ENCODE measurements at places on chromosomes 3 and 15.

GRCh38 chr3:116950301-116951055 is 240.9 kb downstream of the TUSC7 start:
- DNase-seq: no peak

GRCh38 chr3:48407542-48408099 is 22.3 kb downstream of the PLXNB1 start:
- DNase-seq: no peak

DNA sequence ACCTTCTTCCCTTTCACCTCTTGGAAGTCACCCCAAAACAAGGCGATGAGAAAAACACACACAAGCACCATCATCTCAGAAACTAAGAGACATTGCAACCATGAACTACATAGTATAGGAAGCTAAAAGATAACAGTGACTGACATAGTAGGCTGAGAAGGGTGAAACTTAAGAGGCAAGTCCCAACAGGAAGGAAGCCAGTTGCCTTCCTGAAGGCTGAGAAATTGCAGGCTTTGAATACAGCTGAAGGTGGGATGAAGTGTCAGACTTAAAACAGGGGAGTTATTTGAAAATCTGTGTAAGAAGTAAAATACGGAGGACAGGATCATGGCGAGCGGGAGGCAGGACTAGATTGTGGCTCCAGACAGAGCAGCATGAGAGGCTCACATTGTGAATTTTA is 27.8 kb downstream of the SLC27A2 start:
- no peak for DNase-seq

DNA sequence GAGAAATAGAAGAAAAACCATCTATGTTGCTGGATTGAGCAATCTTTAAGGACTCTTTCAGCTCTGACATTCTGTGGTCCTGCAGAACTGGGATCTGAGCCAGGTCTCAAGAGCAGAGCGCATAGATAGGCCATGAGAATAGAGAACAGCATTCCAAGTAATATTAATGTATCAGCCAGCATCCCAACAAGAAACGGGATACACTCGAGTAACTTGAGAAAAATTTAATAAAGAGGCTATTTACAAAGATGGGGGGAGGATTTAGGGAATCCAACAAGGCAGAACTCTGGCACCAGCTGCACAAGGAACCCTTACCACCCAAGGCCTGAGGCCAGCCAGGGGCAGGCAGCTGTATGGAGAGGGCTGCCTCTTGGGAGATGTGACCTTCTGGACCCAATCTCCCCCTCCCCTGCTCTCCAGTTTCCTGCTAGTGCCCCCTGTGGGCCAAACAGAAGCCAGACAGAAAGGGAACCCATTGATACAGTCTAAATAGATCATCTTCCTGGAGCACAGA is 8.2 kb downstream of the TMOD2 start:
- peak; percentile 98 for DNase-seq

GRCh38 chr3:148998715-148999423 is 7.5 kb downstream of the GYG1 start:
- no peak for DNase-seq

GRCh38 chr15:93803421-93804152 is 427.8 kb upstream of the MCTP2 start:
- no peak for DNase-seq

DNA sequence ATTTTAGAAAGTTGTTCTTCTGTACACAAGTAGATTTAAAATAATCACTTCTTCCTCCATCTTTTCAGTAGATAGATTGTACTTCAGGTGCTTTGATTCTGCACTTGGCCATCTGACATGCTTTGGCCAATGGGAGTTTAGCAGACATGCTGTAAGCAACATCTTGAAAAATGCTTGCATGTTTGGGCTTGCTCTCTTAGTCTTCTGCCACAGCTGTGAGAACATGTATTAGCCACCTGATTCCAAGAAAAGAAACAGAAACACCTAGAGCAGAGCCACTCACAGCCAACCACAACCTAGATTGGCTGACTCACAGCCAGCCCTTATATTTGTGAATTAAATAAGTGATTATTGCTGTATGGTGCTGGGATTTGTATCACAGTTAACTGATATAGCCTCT is 70.2 kb upstream of the GADL1 start:
- DNase-seq: no peak

- no peak for DNase-seq
Measured at GRCh38 chr3:153628591-153628990, 466.6 kb downstream of the RAP2B start.

DNA sequence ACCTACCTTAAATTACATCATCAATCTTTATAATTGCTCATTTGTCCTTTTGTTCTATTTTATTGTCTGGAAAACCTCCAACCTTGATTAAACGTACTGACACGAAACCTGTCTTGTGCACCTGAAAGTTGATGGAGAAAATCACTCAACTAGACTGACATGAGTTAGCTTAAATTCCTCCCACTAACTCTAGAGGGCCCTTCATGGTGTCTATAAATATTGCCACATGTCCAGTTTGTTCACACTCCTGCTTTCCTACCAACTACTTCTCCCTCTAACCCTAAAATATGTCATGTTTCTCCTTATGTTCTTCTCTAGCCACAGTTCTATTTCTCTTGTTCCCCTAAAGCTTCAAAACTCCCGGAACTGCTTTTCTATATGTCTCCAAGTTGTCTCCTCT is 59.8 kb upstream of the SGO1 start:
- no peak for DNase-seq

DNA sequence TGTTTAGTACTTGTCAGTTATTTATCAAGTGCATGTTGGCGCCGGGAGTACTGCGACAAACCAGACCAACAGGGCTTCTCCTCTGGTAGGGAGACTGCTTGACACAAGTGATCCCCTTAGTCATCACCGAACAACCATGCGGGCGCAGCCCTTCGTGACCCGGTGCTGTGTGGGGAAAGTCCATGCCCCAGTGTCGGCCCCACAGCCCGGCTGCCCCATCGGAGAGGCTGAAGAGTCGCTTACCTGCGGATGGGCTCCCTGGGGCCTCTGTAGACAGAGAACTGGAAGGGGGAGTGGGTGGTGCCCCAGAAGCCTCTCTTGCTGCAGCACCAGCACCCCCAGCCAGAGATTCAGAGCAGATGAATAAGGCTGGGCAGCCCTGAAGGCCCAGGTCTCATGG is 90.3 kb upstream of the PRR23E start:
- no peak for DNase-seq

DNA sequence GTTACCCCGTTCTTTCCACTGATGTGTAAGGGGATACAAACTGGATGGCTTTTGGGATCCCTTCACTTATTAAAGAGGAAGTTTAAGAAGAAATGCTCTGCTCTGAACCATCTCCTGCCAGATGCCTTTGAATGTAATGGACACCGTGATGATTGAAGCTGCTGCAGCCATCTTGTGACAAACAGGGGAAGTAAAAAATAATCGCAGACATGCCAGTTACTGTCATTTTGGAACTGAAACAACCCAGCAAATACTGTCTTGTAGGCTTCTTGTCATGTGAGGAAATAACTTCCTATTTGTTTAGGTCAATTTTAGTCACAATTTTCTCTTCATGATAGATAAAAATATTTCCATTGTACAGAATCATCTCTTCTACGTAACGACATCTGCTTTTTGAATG is 224.0 kb downstream of the CHL1 start:
- DNase-seq: no peak

DNA sequence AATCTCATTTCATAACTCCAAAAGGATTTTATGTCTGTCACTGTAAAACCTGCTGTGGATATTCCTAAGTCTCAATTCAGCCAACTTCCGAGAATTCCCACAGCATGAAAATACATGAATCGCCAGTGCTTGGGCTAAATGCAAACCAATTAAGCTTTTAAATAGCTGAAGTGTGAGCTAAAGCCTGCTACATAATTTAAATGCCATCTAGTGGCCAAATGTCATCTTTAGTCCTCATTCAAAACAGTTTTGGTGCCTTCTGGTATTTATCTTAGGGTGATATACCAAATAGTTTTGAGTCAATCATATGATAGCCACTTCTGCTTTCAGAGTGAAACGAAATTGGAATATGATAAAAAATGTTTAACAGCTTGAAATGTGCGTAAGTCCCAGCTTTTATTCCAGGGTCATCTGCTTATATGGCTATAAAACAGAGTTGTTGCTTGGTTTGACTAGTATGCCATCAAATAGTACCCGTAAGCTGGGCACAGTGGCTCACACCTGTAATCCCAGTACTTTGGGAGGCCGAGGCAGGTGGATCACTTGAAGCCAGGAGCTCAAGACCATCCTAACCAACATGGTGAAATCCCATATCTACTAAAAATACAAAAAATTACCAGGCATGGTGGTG is 41.8 kb upstream of the CCNL1 start:
- DNase-seq: peak; percentile 56

- DNase-seq: no peak
Measured at GRCh38 chr3:47533481-47533880, 20.0 kb upstream of the ELP6 start.

DNA sequence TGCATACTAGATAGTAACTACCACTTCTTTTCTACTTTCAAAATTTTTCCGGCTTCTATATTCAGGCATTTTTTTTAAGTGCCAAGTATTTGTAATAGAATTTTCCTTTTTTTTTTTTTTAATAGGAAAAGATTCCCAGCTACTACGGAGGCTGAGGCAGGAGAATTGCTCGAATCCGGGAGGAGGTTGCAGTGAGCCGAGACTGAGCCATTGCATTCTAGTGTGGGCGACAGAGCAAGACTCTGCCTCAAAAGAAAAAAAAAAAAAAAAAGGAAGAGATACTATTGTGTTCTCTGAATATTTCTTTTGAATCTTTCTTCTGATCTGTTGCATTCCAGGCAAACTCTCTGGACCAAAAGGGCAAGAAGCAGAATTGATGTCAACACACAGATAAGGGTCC is 557.3 kb downstream of the FGF12 start:
- DNase-seq: no peak

DNA sequence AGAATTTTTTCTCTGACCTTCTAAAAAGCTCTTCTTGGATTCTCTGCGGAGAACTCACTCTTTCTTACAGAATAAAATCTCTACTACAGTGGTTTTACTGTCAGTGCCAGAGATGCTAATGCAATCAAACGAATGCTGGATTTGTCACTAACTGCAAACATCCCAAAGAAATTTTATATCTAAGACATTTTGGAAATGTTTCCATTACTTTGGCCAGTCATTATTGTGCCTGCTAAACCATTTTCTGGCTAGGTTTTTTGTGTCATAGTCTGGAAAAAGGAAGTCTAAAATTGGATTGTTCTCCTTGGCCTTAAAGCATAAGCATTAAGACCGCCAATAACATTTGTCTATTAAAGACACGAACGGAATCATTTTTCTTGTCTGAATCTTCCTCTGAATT is 54.0 kb downstream of the PLOD2 start:
- DNase-seq: no peak

GRCh38 chr15:57950381-57950946 is 115.0 kb downstream of the ALDH1A2 start:
- no peak for DNase-seq

DNA sequence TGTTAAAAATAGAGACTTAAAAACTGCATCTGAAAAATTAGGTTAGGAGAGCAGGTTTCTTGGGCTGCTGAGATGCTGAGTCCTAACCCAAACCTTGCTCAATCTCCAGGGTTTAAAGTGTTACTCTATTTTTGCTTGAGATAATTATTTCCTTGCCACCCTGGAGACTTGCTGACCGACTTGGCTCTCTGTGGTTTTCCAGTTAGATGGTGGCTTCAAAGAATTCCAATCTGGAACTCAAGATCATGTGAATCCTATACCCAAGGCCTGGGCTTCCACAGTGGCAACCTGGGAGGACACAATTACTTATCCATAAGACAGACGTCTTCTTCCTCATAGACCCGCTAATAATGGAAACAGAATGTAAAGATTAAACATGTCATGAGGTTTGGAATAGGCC is 47.7 kb downstream of the SUMF1 start:
- no peak for DNase-seq

DNA sequence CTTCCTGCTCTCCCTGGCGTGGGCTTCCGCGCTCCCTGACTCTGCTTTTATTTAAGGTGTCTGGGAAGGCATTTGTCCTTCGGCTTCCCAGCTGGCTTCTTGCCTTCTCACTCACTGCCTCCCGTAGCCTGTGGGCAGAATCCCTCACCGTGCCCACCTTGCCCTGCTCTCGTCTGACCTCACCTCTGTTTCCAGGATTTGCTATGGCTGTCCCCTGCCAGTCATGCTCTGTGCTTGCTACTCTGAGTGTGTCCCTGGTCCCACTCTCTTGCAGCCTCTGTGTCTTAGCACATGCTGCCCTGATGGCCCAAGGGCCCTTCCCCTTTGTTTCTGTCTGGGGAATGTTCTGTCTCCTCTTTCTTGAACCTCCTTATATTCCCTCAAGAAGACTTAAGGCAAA is 26.2 kb downstream of the LPP start:
- DNase-seq: no peak

DNA sequence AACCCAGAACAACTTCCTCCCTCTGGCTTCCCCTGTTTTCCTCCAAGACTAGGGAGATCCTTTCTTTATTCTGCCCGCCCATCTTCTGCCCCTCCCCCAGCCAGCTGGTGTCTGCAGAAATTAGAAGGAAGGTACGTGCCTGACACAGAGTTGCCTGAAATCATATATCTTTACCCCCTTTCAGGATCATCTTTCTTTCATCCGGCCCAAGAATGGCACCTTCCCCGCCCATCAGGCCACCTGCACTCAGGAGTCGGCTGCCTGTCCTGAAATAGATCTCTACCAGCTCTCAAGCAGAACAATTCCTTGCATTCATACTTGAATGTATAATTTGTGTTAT is 133.7 kb downstream of the VGLL4 start:
- no peak for DNase-seq

DNA sequence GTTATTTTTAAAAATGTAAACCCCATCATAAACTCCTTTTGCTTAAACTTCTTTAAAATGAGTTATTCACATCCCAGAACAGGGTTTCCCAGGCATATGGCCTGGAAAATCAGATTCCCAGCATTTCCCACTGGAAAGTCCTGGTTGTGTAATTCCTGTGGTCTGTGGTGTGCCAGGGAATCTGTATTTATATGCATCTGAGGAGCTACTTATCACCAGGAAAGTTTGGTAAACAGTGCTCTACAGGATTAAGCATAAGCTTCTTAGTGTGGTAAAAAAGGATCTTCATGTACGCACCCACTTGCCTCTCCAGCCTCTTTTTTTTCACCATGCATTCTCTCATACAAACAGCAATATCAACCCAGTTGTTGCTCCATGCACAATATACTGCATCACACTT is 28.2 kb downstream of the MEIS2 start:
- DNase-seq: peak; percentile 39

GRCh38 chr15:95946241-95946640 is 384.3 kb upstream of the NR2F2 start:
- DNase-seq: no peak

GRCh38 chr3:45691842-45692241 is 2.6 kb downstream of the SACM1L start:
- DNase-seq: no peak

All from fibroblast of skin of abdomen (primary cell).